Gastroesophageal sphincter (tissue), 4 donors: ENCODE measurements at places on chromosomes 1 and 21. TPM values are rescaled to one million over a fixed set of nuclear protein-coding genes. Genes with fewer than 3 reads are reported as not detected.

The APCS gene
- total RNA-seq, result not detected

The LCE3D gene
- not detected for total RNA-seq

GRCh38 chr21:38980416-38981313 is 174.9 kb downstream of the ETS2 start:
- no peak for ATAC-seq

The FMOD gene
- 33.3 TPM for total RNA-seq

DNA sequence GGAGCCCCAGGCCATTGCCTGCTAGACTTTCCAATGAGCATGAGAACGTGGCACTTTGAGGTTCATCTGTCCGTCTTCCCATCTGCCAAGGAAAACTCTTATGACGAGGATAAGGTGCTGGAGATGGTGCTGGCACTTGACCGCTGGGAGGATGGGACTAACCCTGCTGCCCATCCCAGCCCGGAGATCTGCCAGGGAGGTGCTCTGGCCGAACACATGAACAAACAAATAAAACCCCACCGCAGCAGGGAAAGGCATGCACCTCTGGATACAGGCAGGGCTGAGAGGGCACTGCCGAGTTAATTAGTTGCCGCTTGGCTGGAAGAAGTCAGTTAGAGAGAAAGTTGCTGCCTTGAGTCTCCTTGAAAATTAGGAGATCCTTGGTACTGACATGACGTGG is 308.4 kb downstream of the AJAP1 start:
- no peak for ATAC-seq

The LCE3E gene
- not detected for total RNA-seq

- no peak for ATAC-seq
Measured at GRCh38 chr1:80258659-80259058, 1252.1 kb upstream of the ADGRL4 start.

- ATAC-seq, result no peak
Measured at GRCh38 chr1:178188306-178188705, 94.4 kb downstream of the RASAL2 start.

DNA sequence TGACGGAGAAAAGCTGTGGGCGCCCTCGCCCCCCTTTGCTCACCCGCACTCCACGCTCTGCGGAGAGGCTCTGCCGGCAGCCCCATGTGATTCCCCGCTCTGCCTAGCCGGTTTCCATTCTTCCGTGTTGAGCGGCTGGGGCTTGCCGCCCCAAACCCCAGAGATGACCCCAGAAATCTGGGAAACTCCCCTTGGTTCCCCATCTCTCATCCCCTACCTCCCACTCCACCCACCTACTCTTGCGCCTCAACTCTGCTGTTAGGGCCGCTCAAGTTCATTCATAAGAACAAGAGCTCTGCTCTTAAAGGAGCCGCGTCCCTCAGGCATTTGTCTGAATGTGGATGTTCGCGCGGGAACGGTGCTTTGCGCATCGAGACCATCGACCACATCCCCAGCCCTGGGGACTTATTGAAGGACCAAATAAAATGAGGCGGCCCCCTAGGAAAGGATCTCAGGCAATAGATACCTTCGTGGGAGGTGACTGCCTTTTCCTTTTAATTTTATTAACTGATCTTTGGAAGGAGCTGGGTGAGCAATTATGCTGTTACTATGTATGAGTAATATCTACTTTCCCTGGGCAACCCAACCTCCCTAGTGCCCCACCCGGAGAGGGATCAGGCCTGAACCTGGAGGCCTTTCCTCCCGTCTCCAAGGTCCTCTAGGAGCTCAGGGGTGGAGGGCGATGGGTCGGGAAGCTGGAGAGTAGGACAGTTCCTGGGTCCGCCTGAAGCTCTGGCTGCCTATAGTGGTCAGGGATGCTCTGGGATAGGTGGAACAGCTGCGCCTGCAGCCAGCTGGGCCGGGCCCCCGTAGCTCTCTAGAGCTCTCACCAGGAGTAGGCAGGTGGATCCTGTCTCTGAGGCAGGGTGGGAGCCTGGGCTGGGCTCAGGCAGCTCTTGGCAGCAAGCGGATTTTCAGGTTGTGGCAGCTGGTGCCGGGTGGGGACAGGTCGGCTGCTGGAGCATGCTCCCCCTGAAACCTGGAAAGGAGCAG is 898 bp downstream of the MFSD2A start:
- ATAC-seq, result no peak
